ENCODE measurements at places on chromosomes 7 and 10.
A peak's percentile ranks its signal among the peaks of the same experiment; 100 is the strongest.

DNA sequence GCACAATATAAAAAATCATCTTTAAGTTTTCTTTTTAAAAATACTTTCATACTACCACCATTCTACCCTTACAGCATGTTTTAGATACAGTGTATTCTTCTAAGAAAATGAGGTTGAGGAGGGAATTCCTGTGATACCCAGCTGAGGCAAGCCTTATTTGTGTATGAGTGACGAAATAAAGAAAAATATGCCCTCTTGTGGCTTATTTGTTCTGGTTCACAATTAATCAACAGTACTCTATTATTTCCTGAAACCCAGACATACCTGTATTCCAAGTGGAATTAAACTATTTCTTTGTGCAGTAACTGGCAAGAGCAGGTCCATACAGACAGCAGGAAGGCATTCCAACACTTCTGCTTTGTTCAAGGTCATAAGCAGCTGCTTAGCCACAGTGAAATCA lies 4.5 kb upstream of the SEMA3D start:
- peak; percentile 44 for DNase-seq

- no peak for DNase-seq
These were observed 49.4 kb downstream of the HK1 start for GRCh38 chr10:69327463-69328379.

GRCh38 chr10:96287392-96288105 lies 16.2 kb upstream of the BLNK start:
- DNase-seq, result peak; percentile 95

GRCh38 chr7:151232917-151233701 lies 826 bp downstream of the CHPF2 start:
- peak; percentile 60 for DNase-seq

DNA sequence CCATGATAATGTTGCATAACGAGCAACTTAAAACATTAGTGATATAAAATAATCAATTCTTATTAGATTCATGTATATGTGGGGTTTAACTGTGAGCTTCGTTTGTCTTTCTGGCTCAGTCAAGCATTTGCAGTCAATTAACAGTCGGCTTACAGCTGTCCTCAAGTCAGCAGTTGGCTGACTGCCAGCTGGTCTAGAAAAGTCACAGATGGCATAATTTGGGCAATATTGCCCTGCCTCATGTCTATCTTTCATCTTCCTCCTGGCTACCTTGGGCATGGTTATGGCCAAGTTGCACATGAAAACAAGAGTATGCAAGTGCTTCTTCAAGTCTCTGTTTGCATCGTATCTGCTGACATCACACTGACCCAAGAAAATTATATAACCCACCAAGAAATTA lies 186.1 kb upstream of the ZWINT start:
- peak; percentile 20 for DNase-seq

GRCh38 chr10:49287689-49288340 lies 11.2 kb upstream of the C10orf71 start:
- no peak for DNase-seq

GRCh38 chr7:39735903-39736302 lies 112.5 kb downstream of the RALA start:
- no peak for DNase-seq

DNA sequence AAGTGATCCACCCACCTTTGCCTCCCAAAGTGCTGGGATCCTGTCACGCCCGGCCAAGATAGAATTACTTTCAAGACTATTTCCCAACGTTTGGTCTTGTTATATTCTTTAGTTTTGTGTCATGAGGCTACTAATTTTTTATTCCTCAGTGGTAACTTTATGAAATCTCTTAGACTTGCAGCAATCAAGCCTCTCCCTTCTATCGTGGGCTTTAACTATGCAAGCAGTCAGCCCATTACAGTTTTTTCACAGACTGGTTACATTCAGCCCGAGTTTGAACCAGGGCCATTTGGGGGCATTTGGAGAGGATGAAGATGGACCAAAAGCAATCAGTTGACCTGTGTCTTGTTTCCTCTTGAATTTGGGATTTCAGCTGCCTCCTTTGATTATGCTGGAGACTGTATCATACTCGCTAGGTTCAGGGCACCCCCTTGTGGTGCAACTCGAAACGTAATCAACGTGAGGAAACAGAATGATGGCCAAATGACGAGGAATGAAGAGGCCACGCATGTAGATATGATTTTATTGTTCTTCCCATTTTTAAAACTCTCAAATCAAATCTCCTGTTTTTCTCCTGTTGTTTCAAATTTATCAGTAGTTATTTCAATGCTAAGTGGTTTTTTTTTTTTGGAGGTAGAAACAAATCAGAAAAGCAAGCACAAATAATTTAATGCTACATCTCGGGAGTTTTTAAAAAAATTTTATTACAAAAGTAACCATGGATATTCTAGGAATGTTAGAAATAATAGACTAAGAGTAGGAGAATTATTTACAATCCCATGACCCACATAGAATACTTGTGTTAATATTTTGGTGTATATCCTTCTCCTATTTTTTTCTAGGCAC lies 151.6 kb downstream of the KIAA1217 start:
- DNase-seq, result peak; percentile 69

- no peak for DNase-seq
These were observed 504.6 kb downstream of the SORCS3 start for GRCh38 chr10:105145711-105146110.

- peak; percentile 95 for DNase-seq
These were observed 102.7 kb downstream of the MACC1 start for GRCh38 chr7:20114468-20114867.

- DNase-seq, result no peak
These were observed 15.9 kb upstream of the IGF2BP3 start for GRCh38 chr7:23486002-23486773.

DNA sequence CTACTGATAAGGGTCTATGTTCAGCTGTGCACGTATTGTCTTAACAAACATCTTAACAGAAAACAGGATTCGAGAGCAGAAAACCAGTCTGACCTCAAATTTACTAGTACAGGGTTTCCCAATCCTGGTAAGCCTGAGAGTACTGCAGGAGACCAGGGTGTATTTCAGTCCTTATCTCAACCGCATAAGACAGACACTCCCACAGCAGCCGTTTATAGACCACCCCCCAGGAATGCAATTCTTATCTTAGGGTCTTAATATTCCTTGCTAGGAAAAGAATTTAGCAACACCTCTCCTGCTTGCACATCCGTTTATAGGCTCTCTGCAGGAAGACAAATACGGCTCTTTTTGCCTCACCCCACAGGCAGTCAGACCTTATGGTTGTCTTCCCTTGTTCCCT lies 277.3 kb downstream of the SDK1 start:
- DNase-seq, result no peak

DNA sequence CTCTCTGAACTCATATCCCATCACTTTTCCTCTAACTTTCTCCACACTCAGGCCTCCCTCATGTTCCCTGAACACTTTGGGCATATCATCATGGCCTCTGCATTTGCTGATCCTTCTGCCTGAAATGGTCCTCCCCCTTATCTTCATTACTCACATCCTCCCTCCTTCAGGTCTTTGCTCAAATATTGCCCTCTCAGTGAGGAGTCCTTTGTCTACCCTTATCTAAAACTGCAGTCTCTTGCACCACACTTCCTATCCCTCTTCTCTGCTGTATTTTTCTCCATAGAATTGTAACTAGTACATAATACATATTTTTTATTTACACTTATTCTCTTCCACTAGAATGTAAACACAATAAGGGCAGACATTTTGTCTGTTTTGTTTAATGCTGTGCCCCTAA lies 41.7 kb downstream of the DNAJC1 start:
- no peak for DNase-seq

GRCh38 chr7:27097686-27098577 lies 2.1 kb upstream of the HOXA1 start:
- DNase-seq, result no peak

DNA sequence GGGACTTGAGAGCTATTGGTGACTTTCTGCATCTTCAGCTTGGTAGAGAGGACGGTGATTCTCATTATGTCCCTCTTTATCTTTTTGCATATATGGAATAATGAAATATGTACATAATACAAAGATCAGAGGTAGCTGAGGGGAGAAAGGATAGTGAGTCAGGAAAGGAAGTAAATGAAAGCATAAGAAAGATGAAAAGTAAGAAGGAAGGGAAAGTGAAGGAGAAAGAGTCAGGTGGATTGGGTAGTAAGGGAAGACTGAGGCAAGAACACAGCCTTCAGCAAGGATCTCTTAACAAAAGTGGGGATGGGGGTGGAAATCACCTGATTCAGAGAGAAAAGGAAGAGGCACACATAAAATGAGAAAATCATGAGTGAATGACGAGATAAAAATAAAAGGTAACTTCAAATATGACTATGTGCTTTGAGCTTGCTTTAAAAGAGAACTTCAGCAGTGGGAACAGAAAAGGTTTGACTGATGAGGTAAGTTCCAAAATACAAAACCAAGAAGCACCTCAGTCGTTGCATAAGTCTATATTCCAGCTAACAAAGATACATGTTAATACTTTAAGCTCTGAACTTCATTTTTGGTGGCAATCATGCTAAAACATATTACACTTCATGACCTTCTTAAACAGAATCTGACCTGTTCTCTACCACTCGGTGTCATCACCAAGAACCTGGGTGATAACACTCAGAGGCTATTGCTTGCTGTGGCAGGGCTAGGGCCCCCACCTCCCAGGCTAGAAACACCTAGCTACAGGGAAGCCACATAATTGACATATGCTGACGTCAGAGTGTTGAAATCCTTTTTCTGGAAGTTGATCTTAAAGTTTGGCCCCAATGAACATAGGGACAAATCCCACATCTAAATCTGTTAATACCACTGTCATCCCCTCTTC lies 32.9 kb downstream of the NRCAM start:
- DNase-seq, result no peak

DNA sequence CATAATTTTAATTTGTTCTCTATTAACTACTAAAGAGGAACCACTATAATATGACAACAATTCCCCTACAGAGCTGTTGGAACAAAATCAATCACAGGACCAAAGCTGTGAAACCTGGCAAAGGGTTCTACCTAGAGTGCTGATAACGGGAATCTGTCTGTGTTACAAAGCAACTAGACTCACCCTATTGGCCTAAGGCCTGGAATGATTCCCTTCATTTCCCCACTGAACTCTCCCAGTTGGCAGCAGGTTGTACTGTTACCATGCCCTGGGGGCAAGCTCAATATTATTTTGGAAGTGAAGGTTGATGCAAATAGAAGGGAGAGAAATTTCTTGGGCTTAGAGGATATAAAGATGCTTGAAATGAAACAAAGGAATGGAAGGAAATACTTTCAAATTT lies 81.8 kb downstream of the SEMA3A start:
- no peak for DNase-seq

DNA sequence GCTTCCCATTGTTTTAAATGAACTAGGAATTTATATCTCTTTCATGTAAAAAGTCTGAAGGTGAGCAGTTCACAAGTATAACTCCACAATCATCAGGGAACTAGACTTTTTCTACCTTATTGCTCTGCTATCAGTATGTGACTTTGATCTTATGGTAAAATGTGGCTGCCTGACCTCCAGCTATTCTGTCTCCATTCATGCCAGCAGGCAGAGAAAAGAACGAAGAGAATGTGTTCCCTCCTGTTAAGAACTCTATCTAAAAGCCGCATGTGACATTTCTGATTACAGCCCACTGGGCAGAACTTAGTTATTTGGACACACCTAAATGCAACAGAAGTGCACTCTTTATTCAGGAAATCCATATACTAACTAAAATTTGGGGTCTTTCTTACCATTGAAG lies 102.8 kb upstream of the MBL2 start:
- no peak for DNase-seq

GRCh38 chr10:24777196-24777595 lies 53.5 kb upstream of the ARHGAP21 start:
- DNase-seq, result no peak

DNA sequence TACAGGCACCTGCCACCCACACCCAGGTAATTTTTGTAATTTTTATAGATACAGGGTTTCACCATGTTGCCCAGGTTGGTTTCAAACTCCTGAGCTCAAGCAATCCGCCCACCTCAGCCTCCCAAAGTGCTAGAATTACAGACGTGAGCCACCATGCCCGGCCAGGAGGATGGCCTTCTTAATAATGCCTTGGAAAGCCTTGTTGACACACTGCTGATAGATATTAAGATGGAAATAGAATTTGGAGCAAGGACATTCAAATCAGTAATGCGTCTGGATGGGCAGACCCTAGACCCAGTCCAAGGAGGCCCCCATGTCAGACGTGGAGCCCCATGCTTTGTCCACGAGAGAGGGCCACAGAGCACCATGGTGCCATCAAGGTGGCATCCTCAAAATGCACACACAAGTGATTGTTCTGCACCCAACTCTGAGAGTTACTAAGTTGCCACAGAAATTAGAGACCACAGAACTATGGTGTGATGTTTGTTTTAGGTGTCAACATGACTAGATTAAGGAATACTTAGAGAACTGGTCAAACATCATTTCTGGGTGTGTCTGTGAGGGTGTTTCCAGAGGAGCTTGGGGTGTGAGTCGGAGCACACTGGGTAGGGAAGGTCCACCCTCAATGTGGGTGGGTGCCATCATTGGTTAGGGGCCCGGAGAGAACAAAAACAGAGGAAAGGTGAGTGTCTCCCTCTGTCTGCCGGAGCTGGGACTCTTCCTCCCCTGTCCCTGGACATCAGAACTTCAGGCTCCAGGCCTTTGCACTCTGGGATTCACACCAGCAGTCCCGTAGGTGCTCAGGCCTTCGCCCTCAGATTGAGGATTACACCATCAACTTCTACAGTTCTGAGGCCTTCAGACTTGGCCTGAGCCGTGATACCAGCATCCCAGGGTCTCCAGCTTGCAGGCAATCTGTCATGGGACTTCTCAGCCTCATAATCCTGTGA lies 34.5 kb downstream of the EBF3 start:
- DNase-seq, result no peak

GRCh38 chr7:111045449-111045848 lies 45.5 kb upstream of the LRRN3 start:
- DNase-seq, result no peak

DNA sequence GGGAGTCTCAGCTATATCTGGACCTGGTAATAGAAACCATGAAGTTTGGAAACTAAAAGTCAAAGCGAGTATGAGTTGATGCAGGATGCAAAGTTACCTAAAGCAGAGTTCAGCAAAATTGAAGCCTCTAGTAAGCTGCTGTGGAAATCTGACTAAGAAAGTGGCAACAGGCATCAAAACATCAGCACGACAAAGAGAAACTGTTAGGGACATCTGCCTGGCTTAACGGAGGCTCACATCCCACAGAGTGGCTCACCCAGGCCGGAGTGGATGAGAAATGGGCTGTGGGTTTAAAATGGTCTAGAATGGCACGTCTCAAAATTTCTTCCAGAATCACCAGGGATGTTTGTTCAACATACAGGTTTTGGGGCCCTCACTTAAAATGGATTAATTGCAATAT lies 164.1 kb upstream of the NPY start:
- DNase-seq, result no peak

GRCh38 chr10:12491491-12491890 lies 142.1 kb downstream of the CAMK1D start:
- no peak for DNase-seq

- no peak for DNase-seq
These were observed 448.5 kb downstream of the KCNMA1 start for GRCh38 chr10:77189075-77189474.

GRCh38 chr7:127514499-127514898 lies 70.9 kb downstream of the GCC1 start:
- DNase-seq, result peak; percentile 62

GRCh38 chr7:107951896-107952295 lies 51.1 kb downstream of the LAMB1 start:
- no peak for DNase-seq

GRCh38 chr7:20330928-20331909 lies 519 bp downstream of the ITGB8 start:
- no peak for DNase-seq

- DNase-seq, result no peak
These were observed 25.2 kb upstream of the FIGNL1 start for GRCh38 chr7:50475340-50475739.

GRCh38 chr10:121112579-121113384 lies 261.6 kb downstream of the WDR11 start:
- peak; percentile 3 for DNase-seq

All from NAMALWA (cell line).